ENCODE measurements at places on chromosomes 4 and X.

DNA sequence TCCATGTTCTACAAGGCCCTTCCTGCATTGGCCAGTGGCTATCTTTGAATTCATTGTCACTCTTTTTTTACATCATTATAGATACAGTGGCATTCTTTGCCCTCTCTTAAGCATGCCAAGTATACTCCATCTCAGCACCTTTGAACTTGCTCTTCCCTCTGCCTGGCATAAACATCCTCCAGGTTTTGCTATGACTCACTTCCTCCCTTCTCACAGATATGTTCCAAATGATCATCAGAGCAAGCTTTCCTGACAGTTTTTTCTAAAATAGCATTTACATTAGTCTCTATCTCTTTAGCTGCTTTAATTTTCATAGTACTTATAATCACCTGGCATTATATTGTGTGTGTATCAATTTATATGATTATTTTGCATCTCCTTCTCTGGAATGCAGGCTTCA is 553.3 kb upstream of the MAGEB2 start:
- no peak for DNase-seq

GRCh38 chr4:41169256-41169800 is 45.0 kb downstream of the APBB2 start:
- DNase-seq = no peak

DNA sequence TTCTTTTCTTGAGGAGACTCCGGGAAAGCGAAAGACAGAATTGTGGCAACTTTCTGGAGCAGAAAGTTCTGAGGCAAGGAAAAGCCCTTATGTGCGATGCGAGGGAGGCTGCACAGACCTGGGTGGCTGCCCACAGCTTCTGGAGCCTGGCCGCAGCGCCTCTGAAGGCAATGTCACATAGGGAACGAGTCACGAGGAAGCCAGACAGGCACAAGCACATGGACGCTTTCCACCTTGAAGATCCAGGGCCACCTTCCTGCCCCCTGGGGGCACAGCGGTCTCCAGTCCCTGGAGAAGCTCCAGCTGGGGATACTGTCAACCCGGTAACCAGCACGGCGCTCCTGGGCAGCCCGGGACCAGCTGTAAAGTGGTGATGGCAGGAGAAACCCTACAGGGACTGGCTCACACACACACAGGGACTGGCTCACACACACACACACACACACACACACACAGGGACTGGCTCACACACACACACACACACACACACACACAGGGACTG is 69.8 kb downstream of the MTNR1A start:
- DNase-seq = no peak

DNA sequence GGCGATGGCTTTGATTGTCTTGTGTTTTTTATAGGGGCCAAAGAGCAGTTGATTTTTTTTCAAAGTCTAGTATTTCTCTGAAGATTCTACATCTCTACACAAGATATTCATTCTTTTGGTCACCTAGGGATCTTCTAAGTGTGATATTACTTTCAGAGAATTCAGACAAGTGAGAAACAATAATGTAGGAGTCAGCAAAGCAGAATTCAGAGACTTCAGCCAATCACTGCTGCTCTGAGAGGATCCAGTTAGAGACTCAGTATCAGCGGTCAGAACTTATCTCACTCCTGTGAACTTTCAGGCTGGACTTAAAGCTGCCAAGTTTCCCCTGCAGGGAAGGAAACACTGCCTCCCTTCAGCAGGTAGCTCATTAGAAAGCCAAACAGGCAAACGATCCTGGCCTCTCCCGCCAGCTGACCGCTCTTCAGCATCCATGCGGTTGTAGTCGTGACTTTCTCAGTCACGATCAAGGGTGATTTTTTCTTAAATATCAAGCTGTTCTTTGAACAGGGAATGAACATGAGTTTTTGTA is 59.2 kb downstream of the NSUN7 start:
- DNase-seq = no peak

- DNase-seq = no peak
These were observed 488 bp downstream of the NAP1L5 start for GRCh38 chr4:88697141-88697540.

GRCh38 chrX:17266136-17266535 is 108.9 kb upstream of the NHS start:
- DNase-seq = no peak

DNA sequence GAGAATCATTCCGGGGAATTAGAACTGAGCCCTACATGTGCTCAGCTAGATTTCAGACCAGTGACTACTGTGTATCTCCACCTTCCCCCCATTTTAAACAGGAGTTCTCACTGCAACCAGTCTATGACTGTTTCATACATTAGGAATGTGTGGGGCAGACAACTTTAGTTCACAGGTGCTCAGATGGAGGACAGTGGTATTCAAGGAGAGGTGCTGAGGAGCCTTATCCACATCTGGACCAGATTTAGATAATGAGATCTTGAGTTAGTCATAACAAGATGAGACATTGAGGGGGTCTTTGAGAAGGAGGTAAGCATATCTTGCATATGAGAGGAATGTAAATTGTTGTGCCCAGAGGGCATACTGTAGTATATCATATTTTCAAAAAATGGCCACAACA is 32.8 kb upstream of the RELL1 start:
- no peak for DNase-seq

GRCh38 chrX:136219893-136220292 is 31.3 kb downstream of the MAP7D3 start:
- DNase-seq = no peak

- no peak for DNase-seq
These were observed 7.3 kb upstream of the CLDN2 start for GRCh38 chrX:106912864-106913263.

- no peak for DNase-seq
These were observed 19.1 kb upstream of the SPINK2 start for GRCh38 chr4:56840559-56840958.

- no peak for DNase-seq
These were observed 33.0 kb upstream of the ANXA3 start for GRCh38 chr4:78518561-78518960.

DNA sequence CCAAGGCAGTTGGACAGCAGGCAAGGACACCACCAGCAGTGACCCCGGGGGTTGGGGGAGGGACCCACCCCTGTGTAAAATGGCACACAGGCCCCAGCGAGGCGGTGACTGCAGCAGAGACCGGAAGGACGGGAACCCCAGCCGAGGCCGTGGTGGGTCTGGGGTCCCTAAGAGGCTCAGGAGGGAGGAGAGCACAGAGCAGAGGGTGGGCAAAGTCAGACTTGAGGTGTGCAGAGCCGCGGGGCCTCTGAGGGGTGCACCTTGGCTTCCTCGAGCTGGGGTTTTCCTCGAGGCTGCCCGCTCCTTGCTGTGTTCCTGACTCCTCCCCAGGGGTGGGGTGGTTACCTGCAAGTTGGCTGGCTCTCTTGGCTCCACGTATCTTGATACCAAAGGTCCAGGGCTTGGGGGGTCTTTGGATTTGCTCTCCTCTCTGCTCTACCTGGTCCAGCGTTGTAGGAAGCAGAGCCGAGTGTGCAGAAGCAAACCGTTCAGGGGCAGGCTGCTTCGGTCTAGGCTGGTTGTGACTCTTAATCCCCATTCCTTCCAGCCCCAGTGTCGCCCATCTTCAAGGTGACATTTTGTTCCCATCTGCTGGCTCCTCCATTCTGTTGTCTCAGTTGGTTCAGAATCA is 37.9 kb upstream of the SORCS2 start:
- DNase-seq = no peak

- DNase-seq = no peak
These were observed 30.2 kb downstream of the OFD1 start for GRCh38 chrX:13764765-13765164.
